Activated CD8-positive, alpha-beta memory T cell treated with anti-CD3 and anti-CD28 coated beads for 1 hour (primary cell): ENCODE measurements at places on chromosomes 2 and 18.

GRCh38 chr2:121187351-121187981, 97.5 kb downstream of the TFCP2L1 start:
- no peak for DNase-seq

DNA sequence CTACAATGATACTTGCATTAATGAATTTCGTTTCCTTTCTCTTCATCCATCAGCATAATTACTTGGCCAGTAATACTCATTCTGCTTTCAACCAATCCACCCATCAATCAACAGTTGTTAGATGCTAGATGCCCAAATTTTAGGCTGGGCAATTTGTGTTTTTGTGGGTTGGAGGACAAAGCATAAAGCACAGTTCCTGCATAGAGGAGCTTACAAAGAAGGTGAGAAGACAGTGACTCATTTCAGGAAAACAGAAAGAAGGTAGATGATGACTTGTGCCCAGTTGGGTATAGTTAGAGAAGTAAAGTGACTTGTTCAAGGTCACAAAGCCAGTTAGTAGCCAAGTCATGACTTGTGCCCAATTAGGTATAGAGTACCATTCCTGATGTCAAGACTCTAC, 1186.8 kb upstream of the CELF4 start:
- DNase-seq = no peak

GRCh38 chr2:191483117-191483516, 194.8 kb upstream of the NABP1 start:
- no peak for DNase-seq

DNA sequence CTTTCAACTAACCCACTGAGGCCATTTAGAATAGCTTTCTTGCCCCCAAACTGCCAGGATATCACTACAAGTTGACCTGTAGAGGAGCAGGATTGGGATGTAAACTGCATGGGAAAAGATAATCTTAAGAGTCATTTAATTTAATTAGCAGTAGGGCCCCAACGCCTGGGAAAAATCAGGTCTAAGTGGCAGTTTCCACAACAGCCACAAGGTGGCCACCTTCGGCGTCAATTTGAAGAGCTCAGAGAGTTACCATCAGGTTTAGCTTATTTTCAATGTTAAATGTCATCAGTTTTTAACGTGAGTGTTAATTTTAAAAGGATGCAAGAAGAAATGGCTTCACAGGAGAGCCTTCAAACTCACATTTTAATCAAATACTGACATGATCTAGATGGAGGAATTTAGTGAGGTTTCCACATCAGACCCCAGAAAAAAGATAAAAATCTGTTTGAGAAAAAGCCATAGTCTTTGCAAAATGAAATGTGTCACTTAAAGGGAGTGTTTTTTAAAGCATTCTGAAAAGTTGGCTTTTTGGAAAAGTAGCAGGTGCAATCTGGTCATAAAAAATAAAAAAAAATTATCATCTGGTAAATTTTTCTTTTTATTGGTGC, 77.3 kb upstream of the UPP2 start:
- DNase-seq = peak; percentile 23

- DNase-seq = no peak
Observed at GRCh38 chr2:157267476-157267875, 10.0 kb downstream of the GALNT5 start.

DNA sequence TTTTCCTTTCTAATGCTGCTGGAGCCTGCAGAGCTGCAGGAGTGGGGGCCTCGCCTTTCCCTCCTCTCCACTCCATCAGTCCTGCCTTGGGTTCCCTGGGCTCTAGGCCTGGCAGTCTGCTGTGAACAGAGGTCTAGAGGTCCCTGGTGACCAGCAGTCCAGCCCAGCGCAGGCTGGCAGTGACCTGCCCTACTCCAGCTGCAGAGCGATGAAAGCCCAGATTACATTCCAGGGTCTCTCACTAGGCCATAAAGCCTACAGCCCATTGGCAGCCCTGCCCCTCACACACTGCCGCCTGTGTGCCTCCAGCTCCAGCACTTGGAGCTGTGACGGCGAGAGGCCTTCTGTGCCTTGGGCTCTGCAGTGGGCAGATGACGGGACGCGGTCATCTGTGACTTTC, 14.8 kb upstream of the MAL start:
- DNase-seq = no peak

DNA sequence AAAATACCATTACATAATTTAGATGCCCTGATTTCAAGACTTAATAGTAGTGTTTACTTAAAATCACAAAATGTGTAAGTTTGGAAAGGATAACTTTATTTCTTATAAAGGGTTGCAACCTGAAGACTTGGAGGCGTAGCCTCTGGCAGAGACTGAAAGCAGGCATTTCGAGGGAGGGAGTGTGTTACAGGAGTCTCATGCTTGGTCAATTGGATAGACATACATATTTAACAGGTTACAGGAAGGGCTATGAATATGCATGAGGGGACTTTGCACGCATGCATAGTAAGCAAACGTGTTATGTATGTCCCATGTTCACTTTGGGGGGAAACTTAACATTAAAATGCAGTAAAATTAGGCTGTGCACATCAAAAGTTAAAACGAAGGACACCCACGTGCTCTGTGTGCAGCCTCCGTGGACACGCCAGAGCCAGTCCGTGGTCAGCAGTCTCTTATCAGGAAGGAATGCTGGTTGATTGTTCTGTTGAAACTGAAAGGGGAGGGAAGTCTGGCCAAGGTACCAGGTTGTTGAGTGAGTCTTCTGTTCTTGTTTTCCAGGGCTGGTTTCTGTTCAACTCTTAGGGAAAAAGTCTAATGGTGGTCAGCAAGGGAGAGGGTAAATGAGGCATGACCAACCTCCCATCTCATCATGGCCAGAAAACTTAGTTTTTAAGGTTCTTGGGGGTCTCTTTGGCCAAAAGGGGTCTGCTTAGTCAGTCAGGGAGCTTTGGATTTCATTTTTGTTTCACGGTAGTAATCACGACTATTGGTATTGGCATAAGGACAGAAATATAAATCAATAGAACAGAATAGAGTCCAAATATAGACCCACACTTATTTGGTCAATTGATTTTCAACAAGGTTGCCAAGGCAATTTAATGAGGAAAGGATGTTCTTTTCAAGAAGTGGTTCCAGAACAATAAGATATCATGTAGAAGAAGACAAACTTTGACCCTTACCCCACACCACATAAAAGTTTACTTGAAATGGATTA, 121.9 kb downstream of the MCFD2 start:
- no peak for DNase-seq

DNA sequence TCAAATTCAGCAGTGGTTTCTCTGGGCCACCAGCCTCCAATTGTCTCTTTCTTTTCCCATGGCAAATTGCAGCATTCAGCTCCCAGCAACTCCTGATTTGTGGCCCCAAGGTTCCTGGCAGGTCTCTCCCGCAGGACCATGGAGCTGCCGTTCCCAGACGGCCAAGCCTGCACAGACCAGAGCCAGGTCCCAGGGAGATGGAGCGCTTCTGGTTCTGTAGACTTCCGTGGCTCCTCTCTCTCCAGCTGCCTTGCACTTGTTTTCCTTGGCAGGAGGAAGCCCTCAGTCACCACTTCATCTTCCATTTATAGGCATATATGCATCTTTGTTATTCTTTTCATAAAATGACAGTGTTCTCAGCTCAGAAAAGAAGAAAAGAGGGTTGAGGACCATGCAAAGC, 21.7 kb downstream of the TNP1 start:
- no peak for DNase-seq

- no peak for DNase-seq
Observed at GRCh38 chr18:40061086-40061485, 1893.9 kb upstream of the PIK3C3 start.

DNA sequence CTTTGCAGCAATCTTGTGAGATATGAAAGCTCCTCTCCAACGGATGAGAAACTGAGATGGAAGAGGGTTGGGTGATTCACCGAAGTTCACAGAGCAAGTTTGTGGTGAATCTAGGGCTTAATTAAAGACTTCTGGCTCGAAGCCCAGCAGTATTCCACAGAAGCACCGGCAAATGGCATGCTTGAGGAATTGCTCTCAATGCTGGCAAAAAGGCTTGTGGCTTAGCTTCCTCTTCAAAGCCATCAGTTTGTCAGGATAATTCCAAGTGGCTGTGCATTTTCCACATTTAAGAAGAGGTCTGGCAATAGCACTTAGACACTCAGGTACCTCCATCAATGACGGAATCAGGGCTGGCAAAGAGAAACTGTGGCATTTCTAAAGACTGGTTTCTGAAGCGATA, 98.7 kb upstream of the SLC66A3 start:
- no peak for DNase-seq

DNA sequence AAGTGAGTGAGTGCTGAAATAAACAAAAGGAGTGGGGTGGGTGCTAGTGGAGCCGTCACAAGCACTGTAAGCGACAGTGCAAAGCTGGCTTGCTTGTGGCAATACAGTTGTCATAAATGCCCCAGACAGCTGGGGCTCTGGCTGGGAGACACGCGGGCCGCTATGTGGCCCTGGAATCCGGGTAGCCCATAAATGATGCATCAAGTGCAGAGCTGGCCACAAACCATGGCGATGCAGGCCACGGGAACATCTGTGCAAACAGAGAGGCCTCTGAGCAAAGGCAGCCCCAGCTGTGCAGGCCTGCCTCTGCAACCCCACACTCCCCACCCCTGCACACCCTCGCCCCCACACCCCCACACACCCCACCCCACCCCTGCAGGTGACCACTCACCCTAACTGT, 349.2 kb upstream of the ID2 start:
- DNase-seq = no peak

DNA sequence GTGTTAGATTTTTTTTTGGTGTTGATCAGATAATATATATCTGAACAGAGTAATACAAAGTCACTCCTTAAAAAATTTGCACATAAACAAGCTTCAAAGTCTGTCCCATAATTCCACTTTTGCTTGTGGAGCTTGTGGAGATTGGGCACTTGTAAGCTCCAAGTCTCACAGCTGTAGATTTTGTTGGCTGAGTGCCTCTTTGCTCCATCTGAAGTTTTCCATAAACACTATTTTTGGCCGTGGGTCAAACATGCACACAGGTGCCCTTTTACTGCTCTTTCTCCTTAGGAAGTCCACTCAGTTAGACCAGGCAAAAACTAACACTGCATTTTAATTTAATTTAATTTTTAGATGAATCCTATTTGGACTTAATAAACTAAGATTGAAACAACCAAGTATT, 3.6 kb upstream of the KCNJ13 start:
- DNase-seq = no peak

DNA sequence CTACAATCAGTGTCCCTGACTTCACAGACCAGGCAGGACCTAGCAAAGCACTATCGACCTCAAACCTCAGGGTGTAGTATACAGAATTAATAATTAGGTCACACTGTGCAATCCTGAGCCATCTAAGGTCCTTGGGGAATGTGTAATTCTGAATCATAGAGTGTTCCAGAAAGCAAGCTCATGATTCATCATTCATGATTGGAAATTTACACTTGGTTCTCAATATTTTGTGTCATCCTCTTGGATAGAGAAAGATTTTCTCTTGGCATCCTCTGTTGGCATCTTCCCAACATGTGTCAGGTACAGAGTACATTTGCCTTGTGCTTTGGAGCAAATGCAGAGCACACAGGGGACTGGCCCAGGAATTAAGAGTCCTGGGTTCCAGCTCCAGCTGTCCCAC, 245.0 kb upstream of the NT5C1B start:
- no peak for DNase-seq

DNA sequence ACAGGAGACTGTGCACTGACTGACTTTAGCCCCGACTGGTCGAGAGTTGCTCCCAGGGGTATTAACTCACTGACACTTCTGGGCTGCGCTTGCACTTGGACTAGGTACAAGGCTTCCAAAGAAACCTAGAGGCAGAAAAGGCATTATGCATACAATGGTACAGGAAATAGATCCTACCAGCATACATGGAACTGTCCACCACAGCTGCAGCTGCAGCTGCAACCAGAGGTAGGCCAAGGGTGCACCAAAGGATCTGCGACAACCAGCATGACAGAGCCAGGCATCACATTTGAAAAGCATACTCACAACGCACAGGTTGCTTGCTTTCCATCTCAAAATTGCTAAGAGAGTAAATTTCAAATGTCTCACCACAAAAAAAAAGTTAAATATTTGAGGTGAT, 22.6 kb upstream of the PGAP1 start:
- no peak for DNase-seq

GRCh38 chr2:223829128-223829527, 8.3 kb downstream of the AP1S3 start:
- DNase-seq = no peak

GRCh38 chr2:186558512-186559276, 31.2 kb upstream of the ITGAV start:
- DNase-seq = no peak

DNA sequence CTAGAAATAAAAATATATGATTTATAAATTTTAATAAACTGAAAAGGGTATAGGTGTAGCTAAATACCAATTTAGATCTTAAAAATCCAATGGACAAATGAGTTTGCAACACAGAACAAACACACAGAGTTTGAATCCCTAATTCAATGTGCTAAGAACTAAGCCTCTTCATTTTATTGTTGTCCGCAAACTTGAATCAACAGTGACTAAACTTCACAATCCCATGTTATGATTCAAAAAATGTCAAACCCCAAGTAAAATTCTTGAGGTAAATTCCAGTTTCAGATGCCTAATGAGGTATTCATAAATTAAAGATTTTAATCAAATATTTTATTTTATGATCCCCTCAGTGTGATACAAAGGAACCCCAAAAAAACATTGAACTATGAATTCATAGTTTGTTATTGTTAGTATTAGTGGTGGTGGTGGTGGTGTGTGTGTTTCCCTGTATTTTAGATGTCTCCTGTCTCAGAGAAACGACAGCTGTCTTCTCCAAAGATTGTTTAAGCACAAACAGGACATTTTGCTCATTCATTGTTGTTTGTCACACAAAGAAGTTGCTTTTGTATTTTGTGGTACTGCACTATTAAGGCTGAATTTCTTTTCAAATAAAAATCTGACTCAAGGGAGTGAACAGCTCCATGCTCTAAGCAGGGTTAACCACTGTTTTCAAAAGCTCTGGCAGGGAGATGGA, 259.8 kb downstream of the OSR1 start:
- no peak for DNase-seq

DNA sequence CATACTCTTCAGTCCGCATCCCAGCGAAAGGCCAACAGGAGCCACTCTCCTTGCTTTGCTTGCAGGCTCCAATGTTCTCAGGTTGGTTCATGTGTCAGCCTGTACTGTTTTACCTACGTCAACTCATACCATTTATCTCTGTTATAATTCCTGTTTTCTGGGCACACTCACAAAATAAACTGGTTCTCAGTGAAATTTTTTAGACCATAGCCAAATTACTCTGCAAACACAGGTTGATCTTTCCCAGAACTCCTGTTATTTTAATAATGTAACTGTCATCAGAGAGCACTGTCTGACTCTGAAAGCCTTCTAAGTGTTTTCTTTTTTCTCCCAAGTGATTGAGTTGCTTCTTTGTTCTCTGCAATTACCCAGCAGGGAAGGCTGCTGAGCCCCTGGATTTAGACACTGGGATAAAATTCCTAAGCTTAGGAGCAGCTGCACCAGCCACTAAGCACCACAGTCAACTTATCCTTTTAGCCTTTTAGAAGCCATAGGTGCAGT, 111.6 kb upstream of the PIEZO2 start:
- DNase-seq = no peak

DNA sequence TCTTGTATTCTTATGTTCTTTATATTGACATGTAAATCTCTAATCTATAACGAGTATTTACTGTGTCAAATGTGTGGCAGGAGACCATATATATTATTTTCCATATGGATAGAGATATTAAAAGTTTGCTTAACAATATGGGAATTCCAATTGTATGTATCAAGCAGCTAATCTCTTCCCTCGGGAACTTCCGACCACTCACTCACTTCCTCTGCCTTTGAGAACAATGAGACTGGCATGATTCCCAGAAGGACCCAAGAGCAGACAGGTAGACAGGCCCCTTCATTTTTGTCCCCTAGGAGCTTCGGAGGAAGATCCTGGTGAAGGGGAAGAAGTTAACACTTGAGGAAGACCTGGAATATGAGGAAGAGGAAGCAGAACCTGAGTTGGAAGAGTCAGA, 24.1 kb downstream of the PLCD4 start:
- no peak for DNase-seq

- DNase-seq = no peak
Observed at GRCh38 chr2:238854699-238855229, 6.9 kb downstream of the TWIST2 start.
